ENCODE measurements at places on chromosomes 16 and 17. TPM values are rescaled to one million over a fixed set of nuclear protein-coding genes. Genes with fewer than 3 reads are reported as not detected.

Gene GJD3
- 1.9 TPM for total RNA-seq

Gene ZSCAN10
- total RNA-seq, result 0.37 TPM

DNA sequence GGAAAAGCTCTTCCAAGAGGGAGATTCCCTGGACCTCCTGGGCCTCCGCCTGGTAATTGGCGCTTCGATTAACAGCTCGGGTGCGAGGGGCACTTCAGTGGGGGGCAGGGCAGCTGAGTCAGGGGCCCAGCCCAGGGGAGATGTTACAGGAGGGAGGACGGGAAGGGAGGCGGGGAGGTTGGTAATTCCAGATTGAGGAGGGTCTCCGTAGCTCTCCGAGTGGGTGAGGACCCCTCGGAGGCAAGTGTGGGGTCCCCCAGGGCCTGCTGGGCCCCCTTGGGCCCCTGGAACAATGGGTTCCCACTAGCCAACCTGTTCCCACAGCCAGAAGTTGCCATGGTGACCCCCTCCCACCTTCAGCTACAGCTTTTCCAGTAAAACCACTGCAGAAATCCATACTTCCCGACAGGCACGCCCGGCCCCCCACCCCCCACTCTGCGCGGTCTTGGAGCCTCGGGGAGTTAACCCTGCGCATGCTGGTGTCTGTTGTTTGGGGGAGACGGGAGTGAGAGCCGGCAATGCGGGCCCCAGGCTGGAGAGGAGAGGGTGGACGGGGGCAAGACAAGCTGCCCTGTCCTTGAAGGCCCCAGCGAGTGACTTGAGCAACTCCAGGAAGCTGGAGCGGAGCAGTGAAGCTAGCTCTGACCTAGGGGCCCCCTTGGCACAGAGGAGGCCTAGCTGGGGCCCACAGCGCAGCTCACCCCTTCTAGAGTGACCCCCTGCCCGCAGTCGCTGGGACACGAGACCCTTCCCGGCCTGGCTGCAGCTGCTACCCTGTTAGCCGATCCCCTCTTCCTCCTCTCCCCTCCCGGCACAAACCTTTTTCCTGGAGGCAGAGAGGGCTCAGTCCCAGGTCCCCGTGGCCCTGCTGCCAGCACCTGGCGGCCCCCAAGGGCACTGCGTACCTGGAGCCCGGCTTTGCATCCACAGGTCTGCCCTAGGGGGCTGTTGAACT, 37.8 kb downstream of the TMEM235 start:
- DNase-seq, result no peak

- DNase-seq, result no peak
These were observed 117.2 kb upstream of the SALL1 start for GRCh38 chr16:51268237-51268636.

Gene CLEC3A
- total RNA-seq, result 3.5 TPM

DNA sequence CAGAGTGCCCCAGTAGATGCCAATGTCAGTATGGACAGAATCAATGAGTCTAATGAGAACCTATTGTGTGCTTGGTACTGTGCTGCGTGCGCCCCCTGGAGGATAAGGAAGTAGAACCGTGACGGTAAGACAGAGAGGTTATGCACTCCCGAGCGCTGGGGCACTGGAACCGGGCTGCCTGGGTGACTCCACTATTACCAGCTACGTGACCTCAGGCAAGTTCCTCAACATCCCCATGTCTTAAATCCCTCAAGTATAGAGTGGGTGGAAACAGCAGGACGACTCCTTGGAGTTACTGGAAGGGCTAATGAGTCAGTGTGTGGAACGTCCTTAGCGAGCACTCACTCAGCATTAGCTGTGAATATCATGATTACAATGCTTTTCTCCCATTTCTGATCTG, 16.2 kb downstream of the CHST4 start:
- DNase-seq, result peak; percentile 54

Gene KRTAP4-6
- not detected for total RNA-seq

- no peak for DNase-seq
These were observed 7.3 kb downstream of the TBC1D24 start for GRCh38 chr16:2482249-2482648.
